T-helper 2 cell (primary cell): ENCODE measurements at places on chromosomes 1 and 21.
A peak's percentile ranks its signal among the peaks of the same experiment; 100 is the strongest.

DNA sequence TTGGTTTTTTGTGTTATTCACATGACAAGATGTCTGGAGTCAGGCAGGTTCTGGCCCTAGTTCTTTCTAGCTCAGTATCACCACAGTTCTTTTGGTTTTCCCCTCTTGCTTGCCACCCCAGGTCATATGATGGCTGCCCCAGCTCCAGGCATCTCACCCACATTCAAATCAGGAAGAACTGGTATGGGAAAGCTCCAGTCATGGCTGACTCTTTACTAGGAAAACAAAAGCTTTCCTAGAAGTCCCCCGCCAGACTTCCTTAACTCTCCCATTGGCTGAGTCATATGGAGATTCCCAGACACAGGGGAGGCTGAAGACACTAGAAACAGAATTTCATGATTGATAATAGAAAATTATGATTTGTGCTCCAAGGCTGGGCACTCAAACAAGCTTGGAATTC, 22.1 kb upstream of the EYA3 start:
- no peak for DNase-seq

GRCh38 chr1:1001057-1001783, 1.3 kb upstream of the HES4 start:
- no peak for DNase-seq

DNA sequence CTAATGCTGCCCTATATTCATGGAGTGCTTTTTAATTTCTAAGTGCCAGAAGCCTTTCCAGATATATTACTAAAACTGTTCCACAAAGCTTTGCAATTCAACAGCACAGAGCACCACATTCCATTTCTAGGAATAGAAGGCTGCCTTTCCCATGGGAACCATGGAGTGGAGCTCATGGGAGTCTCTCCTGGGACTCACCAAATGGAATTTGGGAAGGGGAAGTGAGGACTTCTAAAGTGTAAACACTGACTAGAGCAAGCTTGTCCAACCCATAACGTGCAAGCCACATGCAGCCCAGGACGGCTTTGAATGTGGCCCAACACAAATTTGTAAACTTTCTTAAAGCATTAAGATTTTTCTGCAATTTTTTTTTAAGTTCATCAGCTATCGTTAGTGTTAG, 190.4 kb upstream of the TNR start:
- DNase-seq, result no peak

DNA sequence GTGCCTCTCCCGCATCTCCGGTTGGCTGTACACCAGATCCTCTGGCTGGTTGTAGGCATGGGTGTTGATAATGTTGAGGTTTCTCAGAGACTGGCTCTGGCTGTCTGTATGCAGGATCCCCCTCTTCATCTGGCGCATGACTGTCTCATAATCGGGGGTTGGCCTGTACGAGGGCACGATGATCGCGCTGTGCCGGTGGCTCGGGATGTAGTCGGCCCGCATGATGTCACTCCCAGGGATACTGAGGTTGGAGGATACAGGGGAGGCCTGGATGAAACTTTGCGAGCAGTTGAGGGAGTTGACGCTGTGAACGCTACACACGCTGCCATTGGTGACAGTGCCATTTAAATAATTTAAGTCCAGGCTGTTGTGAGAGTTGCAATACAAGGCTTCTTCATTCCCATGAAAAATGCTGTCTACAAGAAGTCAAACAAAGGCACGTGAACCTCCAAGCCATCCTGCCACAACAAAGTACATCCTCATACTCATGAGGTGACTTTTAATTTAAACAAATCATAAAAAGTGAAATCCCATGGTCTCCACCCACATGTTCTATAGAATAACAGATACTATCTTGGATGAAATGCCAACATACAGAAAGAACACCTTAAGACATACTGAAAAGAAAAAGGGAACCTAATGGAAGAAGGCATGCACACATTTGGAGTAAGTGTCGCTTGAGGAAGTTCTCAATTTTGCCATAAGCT, 103.6 kb downstream of the SMYD2 start:
- DNase-seq, result no peak

GRCh38 chr1:178973652-178974101, 52.0 kb upstream of the FAM20B start:
- DNase-seq, result no peak

DNA sequence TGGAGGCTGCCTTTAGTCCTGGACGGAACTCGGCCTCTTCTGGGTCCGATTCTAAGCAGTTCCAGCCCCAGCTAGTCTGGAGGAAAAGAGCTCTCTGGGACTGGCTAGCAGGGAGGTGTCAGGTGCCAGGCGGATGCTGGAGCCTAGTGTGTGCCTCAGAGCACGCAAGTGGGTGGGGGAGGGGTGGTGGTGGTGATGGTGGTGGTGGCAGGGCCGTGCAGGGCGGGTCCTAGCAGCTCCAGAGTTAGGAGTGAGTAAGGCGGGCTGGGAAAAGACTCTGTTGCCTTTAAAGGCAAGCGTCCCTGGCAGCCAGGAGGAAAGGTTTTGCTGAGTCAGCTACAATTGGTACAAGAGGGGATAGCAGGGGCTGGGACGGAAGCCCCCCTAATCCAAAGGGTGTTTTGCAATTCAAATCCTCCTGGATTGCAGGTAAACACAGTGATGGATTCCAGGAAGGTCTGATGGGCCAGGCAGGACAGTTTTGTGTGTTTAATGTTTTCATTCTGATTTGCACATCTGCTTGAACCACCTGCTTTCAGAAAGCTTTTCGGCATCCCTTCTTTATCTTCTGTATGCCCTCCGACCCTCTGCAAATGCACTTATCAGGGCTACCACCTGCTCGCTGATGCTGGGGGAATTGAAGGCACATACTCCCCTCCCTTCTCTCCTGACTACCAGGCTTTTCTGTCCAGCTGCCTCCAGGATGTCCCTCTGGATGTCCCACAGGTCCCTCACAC, 4.1 kb upstream of the SLC2A1 start:
- DNase-seq, result no peak

DNA sequence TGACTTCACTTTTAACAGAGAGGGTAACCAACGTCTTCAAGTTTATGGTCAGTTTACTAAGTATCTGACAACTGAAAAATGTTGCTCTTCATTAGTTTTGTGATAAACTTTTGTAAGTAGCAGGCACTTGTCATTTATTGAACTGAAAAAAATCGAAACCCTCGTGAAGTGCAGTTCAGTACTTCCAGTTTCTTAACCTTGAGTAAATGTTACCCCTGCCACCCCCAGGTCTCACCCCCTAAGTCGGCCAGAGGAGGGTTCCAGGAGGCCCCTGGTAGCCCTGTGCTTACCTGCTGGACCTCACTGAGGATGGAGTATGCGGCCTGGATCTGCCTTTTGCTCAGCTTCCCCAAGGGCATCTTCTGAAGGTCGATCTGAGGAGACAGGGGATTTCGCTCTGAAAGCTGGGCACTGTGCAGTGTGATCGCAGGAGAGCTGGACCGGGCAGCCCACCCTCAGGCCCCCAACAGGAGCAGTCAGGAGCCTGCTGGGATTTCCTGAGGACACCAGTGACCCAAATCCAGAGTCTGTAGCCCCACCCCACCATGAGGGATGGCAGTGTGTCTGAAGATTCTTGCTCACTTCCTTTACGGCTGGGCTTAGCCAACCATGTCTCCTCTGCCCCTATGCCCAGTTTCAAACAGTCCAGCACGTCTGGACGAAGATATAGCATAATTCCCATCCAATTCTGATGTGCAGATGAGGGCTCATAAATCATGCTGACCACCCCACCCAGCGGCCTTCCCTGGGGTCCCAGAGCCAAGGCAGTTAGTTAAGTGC, 37.6 kb downstream of the PARP1 start:
- no peak for DNase-seq

DNA sequence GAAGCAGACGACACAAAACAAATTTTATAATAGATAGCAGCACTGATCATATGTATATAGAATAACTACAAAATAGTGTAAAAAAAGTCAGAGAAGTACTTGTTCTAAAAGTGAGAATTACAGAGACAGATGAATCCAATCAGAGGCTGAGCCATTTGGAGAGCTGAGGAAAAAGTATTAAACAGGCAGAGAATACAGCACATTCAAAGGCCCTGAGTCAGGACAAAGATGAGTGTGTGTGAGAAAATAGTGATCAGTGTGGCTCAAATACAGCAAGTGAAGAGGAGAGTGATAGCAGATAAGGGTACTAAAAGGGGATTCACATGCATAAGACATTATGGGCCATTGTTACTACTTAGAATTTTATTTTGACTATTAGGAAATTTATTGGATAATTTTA, 430.6 kb upstream of the BRINP3 start:
- DNase-seq, result no peak

- peak; percentile 84 for DNase-seq
Measured at GRCh38 chr1:26336477-26337205, 17.3 kb downstream of the CRYBG2 start.

DNA sequence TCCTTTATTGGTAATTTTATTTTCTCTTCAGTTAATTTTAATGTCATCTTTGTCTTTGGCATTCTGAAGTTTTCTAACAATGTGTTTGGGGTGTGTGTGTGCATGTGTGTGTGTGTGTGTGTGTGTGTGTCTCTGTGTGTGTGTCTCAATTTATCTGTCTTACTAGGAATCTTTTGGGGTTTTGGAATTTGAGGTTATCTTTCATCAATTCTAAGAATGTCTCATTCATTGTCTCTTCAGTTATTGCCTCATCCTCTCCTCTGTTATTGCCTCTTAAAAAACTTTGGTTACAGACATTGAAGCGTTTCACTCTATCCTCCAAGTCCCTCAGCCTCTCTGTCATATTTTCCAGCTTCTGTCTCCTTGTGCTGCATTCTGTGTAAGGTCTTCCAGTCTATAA, 18.1 kb upstream of the SAMD13 start:
- DNase-seq, result no peak

GRCh38 chr21:46124083-46124925, 26.4 kb downstream of the COL6A2 start:
- DNase-seq, result no peak

- DNase-seq, result no peak
Measured at GRCh38 chr1:34398241-34398915, 221.7 kb downstream of the C1orf94 start.

DNA sequence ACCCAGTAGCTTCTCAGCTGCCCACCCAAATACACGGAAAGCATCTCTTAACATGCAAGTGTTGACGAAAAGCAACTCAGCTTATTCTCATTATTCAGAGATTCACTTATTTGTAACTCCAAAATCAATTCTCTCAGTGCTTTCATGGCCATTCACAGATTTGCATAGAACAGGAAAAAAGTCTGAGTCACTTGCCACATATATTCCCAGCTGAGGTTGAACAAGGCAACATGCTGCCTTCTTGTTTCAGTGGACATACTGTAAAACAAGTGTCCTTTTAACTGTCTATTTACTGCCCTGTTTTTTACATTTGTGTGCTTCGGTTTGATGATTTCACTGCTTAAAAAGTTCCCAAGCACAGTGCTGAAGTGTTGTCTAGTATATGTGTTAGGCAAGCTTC, 273.0 kb downstream of the LTN1 start:
- no peak for DNase-seq

- DNase-seq, result no peak
Measured at GRCh38 chr1:5717031-5717682, 275.1 kb downstream of the NPHP4 start.

- no peak for DNase-seq
Measured at GRCh38 chr1:84701376-84701775, 11.1 kb upstream of the SSX2IP start.

DNA sequence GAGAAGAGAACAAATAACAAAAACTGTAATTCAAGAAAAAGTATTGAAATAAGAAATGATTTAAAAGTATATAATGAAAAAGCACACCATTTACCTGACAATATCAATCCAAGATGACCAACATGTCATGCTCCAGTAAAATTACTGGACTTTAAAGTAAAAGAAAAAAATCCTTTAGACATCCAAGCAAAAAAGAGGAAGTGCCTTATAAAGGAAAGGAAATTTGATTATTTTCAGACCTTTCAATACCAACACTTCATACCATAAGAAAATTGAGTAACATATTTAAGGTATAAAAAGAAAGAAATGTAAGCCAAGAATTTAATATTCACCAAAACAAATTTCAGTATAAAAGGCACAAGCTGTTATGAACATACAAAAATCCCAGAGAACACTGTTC, 46.2 kb upstream of the SSX2IP start:
- DNase-seq, result no peak

- DNase-seq, result no peak
Measured at GRCh38 chr1:210298936-210299335, 29.8 kb upstream of the HHAT start.

GRCh38 chr21:29678626-29679025, 261.2 kb downstream of the GRIK1 start:
- no peak for DNase-seq

DNA sequence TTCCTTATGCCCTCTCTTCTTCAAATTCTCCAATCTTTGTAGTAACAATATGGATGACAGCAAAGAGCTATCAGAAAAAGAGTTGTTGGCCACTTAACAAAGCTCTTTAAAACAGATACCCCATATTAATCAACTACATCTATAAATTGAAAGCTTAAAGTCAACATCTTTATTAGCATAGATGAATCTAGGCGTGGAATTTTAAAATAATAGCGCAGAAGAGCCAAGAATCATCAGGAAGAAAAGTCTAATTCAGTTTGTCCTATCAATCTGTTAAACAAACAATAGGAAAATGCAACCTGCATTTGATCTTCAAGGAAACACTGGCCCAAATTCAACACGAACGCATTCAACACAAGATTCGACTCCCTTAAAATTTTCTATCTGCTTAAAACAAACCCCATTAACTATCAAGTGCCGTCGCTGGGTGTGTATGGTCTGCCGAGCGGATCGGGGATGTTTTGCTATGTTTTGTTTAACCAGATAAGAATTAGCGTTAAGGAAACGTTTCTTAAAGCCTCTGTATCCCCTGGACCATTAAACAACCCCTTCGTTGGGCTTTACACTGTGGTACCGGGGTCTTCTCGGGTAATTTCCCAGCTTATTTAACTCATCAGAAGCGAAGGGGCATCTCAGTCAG, 1.0 kb downstream of the LYST start:
- DNase-seq, result no peak
